T47D (cell line): ENCODE measurements at places on chromosomes 5 and 9.

GRCh38 chr9:214648-215493 is at the start of gene DOCK8:
Gene DOCK8, plus strand, starts transcription at chr9:214865. Its CDS starts 112 bp downstream, at chr9:214977.
- peak; percentile 82 for DNase-seq

DNA sequence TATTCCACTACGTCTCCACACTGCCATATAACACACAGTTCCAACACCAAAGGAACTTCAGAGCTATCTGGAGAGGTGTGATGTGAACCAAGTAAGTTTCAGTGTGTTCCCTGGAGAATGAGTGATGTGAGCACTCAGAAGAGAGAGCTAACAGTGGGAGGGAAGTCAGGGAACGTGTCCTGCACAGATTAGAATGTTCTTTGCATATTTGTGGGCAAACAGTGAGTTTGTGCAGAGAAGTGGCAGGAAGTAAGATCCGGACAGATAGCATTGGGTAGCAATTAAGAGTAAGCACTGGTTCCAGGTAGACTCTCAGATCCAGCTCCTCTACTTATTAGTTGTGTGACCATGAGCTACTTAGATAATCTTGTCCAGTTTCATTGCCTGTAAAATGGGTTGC is 206.4 kb downstream of the PDZD2 start:
- DNase-seq: no peak

DNA sequence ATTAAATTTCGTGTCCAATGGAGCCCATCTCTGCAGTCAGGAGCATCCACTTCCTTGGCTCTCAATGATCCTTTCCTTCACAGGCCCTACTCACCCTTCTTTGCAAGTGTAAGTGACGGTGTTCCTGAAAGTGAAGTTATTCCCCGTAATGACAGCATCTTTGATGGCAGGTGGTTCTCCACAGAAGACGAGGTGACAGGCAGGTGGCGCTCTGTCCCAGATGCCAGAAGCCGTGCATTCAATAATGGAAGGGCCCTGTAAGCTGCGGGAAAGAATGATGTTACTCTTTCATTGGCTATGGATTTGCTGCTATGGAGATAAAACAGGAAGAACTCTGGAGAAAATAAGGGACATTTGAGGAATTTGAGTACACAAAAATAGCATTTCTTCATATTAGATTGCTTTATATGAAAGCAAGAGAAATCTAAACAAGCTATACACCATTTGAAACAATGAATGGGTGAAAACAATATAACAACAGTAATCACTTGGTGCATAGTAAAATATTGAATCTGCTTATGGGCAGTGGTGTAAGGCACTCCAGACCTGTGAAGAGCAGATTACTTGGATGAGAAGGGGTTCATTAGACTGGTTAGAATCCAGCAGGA is 89.9 kb upstream of the TXNDC8 start:
- peak; percentile 76 for DNase-seq

DNA sequence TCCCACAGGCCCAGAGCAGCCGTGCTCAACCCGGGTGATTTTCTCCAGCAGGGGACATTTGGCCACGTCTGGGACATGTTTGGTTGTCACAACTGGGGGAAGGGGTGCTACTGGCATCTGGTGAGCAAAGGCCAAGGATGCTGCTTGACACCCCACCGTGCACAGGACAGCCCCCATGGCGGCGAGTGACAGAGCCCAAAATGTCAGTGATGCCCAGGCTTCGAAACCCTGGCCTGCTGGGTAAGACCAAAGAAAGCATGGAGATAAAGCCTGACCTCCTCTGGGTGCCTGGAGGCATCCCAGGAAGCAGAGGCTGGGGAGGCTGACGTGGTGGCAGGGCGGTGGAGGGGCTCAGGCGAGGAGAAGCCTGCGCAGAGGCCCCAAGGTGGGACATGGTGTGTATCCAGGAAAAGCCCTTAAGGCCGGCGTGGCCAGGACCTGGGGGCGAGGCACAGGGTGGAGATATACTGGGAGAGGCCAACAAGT is 66.4 kb downstream of the ZNF354C start:
- no peak for DNase-seq

DNA sequence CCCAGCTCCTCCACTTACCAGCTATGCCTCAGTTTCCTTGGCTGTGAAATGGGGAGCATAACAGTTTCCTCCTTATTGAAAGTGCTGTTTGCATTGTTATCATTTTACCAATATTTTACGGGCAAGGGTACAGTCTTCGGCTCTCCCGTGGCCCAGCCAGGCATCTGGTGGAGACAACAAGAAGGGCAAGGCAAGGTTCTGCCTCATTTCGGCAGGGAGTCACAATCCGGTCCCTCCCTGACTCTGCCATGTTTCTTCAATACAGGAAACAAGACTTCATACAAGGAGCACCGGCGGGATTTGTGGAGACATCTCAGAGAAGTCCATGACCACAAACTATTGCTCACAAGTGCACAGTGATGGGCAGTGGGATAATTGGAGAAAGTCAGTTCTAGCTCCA is 174.0 kb downstream of the FGF18 start:
- no peak for DNase-seq

DNA sequence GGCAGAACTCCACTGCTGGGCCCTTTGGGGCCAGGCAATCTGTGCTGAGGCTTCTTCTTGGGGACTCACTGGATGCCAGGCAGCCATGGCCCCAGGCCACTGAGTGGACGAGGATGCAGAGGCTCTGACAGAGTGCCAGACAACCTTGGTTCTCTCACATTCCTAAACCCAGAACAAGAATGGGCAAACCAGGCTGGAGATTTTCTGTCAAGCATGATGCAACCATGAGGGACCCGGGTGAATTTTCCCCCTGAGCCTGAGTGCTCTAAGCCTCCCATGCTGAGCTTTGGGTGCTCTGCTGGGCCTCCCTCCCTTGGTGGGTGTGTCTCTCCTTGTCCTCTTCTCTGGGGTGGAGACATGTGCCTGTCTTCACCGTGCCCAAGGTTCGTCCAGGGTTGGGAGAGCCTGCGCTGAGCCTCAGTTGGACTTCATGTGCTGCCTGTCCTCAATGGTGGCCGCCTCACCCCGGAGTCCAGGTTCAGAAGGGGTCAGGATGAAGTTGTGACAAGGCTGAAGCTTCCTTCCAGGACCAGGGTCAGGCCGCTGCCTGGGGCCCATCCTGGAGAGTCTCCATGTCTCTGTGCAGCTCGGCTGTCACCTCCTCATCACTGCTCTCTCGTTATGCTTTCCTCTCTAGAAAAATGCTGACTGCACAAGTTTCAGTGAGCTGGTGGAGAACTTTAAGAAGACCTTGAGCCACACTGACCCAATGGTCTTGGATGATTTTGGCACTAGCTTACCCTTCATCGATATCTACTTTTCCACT is 24.1 kb downstream of the PITX1 start:
- peak; percentile 54 for DNase-seq

GRCh38 chr5:167614294-167615021 is 677.0 kb upstream of the WWC1 start:
- DNase-seq: no peak

- no peak for DNase-seq
Measured at GRCh38 chr9:113886026-113886369, 9.9 kb downstream of the ZNF618 start.

DNA sequence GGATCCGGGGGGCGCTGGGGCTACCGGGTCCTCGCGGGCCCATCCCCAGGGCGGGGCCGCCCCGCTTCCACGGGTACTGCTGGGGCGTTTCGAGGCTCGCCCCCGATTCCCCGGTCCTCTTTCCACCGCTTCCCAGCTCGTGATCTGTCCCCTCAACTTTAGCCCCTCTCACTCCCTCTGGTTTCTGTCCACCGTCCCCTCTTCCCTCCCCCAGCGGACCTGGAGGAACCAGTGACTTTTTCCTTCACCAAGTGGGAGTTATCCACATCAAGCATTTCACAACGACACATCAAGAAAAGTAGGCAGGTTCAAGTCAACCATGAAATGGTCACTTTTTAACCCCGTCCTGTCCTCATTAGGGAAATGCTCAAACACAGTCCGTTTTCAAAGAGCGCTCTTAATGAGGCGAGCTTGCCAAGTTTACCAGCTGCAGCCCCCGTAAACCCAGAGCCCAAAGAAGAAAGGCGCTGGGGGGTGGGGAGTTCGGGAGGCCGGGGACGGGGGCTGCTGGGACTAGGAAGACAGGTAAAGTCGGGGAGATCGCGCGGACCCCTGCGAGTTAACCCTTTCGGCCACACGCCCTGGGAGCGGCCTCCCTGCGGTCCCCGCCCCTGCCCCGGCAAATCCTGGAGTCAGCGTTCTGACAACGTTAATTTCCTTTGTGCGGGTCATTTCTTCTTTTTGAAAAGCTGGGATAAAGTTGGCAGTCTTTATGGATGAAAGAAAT is 2.1 kb upstream of the NFIB start:
- peak; percentile 80 for DNase-seq

- DNase-seq: no peak
Measured at GRCh38 chr9:132155568-132155895, 6.3 kb upstream of the NTNG2 start.

- no peak for DNase-seq
Measured at GRCh38 chr9:90088856-90089255, 484.0 kb downstream of the GADD45G start.

- DNase-seq: no peak
Measured at GRCh38 chr5:65101632-65102100, 332.9 kb downstream of the CWC27 start.

GRCh38 chr5:83767409-83767992 is 46.8 kb upstream of the HAPLN1 start:
- DNase-seq: peak; percentile 26

DNA sequence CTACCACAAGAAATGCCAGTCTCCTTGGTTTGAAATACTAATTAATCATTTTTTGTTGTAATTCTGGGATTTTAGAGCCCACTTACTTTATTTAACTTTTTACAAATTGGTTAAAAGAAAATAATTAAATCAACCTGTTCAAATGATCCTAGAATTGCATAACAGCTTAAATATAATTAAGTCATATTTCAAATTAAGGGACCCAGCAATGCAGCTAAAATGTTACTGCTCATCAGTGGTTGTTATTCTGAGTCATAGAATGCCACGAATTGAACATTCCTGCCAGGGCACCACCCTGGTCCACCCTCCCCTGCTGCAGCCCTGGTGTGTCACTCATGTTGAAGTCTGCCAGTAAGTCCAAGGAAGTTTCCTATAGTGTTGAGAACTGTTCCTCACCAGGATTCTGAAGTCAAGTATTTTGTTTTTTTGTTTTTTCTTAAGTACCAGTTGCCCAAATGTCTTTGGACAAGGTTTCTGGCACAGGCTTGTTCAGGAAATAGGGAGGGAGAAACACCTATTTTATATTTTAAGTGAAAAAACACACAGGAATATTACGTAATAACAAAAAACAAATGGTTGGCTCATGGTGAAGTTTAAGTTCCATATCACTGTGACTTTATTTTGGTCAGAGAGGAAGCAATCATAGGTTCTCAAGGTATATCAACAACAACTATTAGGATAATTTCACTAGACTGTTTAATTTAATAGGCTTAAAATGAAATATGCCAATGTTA is 4.3 kb upstream of the ITGA1 start:
- no peak for DNase-seq

- DNase-seq: peak; percentile 61
Measured at GRCh38 chr9:134807716-134808446, 72.7 kb upstream of the FCN2 start.

GRCh38 chr5:17918373-17919104 is 284.3 kb downstream of the TAF11L14 start:
- no peak for DNase-seq

- no peak for DNase-seq
Measured at GRCh38 chr5:59584858-59585846, 308.4 kb downstream of the PDE4D start.

DNA sequence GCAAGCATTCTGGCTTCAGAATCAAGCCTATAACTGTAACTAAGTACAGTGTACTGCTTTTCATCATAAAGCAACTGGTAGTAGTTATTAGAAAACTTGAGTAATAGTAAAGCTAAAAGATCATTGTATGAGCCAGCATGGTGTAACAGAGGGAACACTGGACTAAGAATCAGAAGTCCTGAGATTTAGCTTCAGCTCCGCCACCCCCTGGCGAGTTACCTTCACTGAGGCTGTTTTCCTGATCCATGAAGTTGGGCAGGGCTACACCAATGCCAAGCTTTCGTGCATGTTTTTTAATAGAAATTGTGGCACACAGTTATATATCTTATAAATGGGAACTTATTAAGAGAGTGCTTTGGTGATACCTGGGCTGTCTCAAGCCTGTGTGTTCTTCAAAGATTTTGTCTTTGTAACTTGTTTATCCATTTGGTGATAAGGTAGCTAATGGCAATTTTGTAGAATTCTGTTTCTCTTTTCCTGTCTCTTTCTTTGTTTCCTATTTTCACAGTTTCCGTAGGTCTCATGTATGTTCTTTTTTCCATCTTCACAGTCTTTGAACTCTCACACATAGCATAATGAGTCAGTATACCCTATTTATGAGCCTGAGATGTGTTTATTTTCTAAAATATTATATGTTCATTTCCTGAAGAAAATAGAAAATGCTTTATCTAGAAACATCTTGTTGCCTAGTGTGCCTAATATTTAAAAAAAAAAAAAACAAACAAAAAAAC is 102.3 kb downstream of the GDNF start:
- DNase-seq: no peak

DNA sequence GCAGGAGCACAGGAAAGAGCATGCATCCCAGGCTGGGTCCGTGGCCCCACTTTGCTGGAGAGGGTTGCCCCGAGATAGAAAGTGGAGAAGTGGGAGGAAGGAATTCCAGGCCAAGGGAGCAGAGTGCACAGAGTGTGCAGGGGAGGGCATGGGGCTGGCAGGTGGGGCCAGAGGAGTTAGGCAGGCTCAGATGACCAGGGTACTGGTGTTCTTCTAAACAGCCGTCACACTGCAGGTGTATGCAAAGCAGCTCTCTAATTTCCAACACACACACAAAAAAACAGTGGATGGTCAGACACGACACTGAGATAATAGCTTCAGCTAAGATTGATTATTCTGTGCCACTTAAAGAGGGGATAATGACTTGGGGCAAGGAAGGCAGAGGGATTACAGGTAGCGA is 212.2 kb downstream of the MTRR start:
- DNase-seq: no peak

DNA sequence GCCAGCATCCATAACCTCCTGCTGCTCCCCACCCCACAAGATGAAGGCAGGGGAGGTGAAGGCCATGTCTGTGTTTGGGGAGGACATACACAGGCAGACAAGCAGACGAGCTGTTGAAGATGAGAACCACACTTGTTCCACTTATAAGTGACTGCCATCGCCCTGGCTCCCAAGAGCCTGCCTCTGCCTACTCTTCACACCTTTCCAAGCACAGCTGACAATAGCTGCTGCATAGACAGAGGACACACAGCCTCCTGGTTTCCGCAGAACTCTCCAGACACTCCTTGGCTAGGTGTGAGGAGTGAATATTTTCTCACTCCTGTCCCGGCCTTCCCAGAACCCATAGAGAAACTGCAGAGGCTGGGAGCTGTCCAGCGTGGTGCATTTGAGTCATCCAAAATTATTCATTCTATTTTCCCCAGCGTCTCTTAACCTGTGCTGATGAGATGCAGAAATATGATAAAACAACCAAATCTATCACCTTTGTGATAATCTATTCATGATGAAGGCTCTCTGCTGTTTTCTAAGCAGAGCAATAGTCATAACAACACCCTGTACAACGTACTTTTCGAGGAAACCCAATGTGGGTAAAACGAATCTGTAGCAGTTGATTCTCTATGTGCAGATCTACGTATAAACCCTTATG is 24.7 kb downstream of the KLF9 start:
- DNase-seq: no peak
